Left colon (tissue), 2 donors: ENCODE measurements at places on chromosomes 16 and 17. TPM values are rescaled to one million over a fixed set of nuclear protein-coding genes. Genes with fewer than 3 reads are reported as not detected.

DNA sequence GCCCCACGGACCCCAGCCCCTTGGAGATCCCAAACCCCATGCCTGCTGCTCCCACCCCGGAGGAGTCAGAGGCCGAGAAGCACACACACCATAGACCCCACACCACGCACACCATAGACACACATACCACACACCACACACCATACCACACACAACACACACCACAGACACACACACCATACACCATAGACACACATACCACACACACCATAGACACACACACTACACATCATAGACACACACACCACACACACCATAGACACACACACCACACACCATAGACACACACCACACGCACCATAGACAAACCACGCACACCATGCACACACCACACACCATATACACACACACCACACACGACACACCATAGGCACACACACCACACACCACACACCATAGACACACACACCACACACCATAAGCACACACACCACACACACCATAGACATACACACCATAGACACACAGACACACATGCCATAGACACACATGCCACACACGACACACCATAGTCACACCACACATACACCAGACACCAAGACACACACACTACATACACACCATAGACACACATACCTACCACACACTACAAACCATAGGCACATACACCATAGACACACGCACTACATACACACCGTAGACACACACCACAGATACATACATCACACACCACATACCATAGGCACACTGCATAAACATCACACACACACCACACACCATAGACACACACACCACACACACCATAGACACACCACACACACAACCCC lies 11.3 kb downstream of the TBC1D16 start:
- DNase-seq = no peak

MT4 gene
- total RNA-seq = not detected

KRTAP29-1 gene
- not detected for total RNA-seq

DNA sequence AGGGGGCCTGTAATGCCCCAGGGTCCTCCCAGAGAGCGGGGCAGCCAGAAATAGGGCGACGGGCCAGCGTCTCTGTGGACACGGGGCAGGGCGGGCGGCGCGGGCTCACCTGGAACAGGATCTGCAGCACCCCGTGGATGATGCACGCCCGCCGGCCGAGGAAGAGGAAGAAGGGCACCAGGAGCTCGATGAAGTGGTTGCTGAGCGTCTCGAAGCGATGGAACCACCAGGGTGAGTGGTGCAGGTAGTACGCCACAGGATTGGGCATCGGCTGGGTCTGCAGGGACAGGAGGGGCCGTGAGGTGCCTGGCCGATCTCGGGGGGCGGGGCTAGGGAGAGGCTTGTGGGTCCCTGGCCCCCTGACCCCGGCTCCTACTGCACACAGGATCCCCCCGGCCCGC lies 78.9 kb upstream of the GNG13 start:
- no peak for DNase-seq
